ENCODE measurements at places on chromosomes 2 and 18.

DNA sequence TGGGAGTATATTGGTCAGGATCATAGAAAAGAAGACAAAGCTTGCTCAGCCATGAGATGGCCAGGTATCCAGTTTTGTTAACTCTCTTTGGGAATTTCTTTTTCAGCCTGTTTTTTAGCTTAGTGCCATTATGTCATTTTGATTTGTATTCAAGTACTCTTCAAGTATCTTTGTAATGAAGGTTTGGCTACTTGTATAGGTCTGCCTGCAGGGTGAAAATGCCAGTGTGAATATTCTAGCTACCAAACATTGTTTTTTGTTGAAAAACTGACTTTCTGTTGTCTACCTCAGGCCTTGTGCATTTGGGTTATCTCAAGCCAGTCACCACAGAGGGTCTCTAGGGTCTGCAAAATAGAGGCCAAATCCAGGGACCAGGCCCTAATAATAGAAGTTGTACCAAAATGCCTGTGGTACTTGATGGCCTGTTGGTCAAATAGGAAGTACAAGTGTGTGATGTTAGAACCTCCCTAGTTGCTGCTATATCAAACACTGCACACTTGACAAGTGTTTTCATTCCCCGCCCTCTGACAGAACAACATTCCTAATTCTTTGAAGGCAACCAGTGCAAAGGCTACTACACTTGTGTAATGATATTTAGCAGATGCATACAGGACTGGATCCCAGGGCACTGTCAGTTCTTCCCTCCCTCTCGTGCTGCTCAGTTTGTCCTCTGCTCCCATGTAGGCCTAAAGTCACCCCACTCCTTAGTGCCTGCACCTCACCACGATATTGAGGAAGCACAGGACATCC is 36.4 kb downstream of the RNMT start:
- DNase-seq: no peak

GRCh38 chr2:240293557-240294461 is 141.7 kb upstream of the GPC1 start:
- DNase-seq: no peak

- no peak for DNase-seq
These were observed 14.4 kb upstream of the STON1 start for GRCh38 chr2:48515513-48515985.

- DNase-seq: no peak
These were observed 78.2 kb downstream of the ARHGAP28 start for GRCh38 chr18:6807515-6808257.

DNA sequence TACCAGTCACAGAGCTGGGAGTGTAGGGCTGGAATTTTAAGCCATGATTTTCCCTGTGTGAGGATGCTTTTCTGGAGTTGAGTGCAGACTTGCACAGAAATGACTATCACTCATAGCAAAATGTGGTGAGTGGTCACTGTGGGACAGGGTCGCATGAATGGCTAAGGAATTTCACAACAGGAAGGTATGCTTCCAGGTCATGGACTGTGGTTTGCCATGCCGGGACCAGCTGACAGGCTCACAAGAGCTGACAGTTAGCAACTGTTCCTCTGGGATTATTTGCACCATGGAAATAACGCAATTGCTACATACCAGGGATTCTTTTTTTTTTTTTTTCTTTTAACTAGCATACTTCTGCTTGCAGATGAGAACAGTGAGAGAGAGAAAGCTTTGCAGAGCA is 3.8 kb upstream of the UXS1 start:
- DNase-seq: no peak
